Progenitor cell of endocrine pancreas (in vitro differentiated cells): ENCODE measurements at places on chromosomes 2 and 18.
A peak's percentile ranks its signal among the peaks of the same experiment; 100 is the strongest.

- H3K27me3 ChIP-seq: no peaks in the 10 kb centered on the region
- no peaks in the 10 kb centered on the region for H3K36me3 ChIP-seq
- DNase-seq: no peak
- no peak overlapping the region for H3K4me3 ChIP-seq
- H3K27ac ChIP-seq: no peak overlapping the region
Measured at GRCh38 chr2:136185981-136186776, 68.2 kb upstream of the CXCR4 start.

DNA sequence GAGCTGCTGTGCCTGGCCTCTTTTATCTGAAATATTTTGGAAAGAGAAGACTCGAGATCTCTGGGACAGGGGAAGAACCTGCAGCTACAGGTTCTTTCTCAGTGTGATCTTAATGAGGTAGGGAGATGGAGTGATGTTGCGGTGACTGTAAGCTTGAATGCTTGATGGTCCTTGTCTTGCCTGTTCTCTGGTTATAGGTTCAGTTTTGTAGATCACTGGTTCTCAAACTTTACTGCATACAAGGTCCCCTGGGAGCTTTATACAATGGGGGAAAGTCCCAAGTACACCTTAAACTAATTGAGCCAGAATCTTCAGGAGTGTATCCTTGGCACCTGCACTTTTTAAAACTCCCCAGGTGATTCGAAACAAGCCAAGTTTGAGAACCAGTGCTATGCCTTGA, 136.7 kb upstream of the CXCR4 start:
- H3K4me1 ChIP-seq: no peaks in the 10 kb centered on the region
- H3K4me3 ChIP-seq: no peak overlapping the region
- no peak overlapping the region for H3K27ac ChIP-seq
- DNase-seq: no peak
- H3K36me3 ChIP-seq: no peaks in the 10 kb centered on the region
- peaks cover 9% of the 10 kb centered on the region for H3K27me3 ChIP-seq

DNA sequence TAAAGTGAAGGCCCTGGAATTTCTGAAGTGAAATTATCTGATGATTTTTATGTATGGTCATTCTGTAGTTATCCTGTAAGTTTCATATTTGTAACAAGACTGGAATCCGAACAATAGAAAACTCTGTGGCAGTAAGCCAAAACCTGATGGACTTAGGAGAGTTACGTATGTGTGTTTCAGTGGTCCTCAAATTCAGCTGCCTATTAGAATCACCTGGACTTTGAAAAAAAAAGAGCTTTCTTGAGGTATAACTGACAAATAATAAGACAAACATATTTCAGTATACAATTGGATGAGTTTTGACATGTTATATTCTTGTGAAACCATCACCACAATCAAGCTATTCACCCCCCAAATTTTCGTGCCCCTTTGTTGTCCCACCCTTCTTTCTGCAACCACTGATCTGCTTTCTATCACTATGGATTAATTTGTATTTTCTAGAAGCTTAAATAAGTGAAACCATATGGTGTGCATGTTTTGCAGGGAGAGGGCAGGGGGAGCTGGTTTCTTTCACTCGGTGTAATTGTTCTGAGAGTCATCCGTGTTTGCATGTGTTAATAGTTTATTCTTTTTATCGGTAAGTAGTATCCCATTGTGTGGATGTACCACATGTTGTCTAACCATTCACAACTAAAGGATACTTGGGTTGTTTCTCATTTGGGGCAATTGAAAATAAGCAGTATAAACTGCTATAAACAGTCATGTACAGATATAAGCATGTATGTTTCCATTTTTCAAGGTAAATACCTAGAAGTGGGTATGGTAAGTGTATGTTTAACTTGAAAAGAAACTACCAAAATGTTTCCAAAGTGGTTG, 50.2 kb upstream of the EML4 start:
- no peaks in the 10 kb centered on the region for H3K36me3 ChIP-seq
- no peak overlapping the region for H3K27ac ChIP-seq
- peaks cover 4% of the 10 kb centered on the region for H3K27me3 ChIP-seq
- H3K4me3 ChIP-seq: no peak overlapping the region
- DNase-seq: no peak

- H3K4me3 ChIP-seq: no peak overlapping the region
- H3K4me1 ChIP-seq: peaks cover 1% of the 10 kb centered on the region
- H3K27ac ChIP-seq: no peak overlapping the region
- DNase-seq: no peak
Measured at GRCh38 chr2:134029418-134029817, 224.5 kb upstream of the MGAT5 start.

DNA sequence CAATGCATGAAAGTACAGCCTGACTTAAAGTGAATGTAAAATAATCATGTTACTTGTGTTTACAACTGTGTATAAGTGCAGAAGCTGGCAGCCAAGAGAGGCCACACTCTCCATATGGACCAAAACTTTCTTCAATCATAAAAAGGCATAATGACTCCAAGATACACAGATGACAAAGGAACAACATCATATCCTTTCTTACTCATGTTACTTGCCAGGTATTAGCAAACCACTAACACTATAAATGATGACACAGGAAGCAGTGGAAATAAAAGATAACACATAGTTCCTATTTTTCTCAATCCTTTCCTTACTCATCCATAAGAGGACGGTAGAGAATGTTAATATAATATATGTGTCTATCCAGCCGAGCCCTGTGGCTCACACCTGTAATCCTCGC, 400.0 kb upstream of the CDH2 start:
- no peaks in the 10 kb centered on the region for H3K27me3 ChIP-seq
- no peak overlapping the region for H3K4me3 ChIP-seq
- H3K4me1 ChIP-seq: peaks cover 2% of the 10 kb centered on the region

DNA sequence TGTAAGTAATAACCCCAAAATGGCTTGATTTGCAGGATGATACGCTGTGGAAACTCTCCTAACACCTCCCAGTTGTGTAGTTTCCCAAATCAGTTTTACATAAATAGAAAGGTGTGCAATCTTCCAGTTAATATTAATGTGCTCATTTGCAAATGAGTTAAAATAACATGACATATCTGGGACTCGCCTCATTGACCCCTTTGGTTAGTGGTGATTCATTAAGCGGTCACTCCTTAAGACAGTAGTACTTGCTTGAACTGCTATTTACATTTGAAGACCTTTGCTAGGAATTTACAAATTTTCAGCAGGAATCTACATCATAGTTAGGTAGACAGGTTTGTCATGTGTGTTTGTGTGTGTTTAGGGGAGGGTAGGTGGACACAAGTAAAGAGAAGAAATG, 1367.7 kb upstream of the CELF4 start:
- no peaks in the 10 kb centered on the region for H3K27me3 ChIP-seq
- H3K4me3 ChIP-seq: no peak overlapping the region
- no peaks in the 10 kb centered on the region for H3K4me1 ChIP-seq
- DNase-seq: no peak

- no peak overlapping the region for H3K27ac ChIP-seq
- no peaks in the 10 kb centered on the region for H3K27me3 ChIP-seq
- DNase-seq: peak; percentile 65
Measured at GRCh38 chr2:26330114-26330549, 15.8 kb upstream of the SELENOI start.

DNA sequence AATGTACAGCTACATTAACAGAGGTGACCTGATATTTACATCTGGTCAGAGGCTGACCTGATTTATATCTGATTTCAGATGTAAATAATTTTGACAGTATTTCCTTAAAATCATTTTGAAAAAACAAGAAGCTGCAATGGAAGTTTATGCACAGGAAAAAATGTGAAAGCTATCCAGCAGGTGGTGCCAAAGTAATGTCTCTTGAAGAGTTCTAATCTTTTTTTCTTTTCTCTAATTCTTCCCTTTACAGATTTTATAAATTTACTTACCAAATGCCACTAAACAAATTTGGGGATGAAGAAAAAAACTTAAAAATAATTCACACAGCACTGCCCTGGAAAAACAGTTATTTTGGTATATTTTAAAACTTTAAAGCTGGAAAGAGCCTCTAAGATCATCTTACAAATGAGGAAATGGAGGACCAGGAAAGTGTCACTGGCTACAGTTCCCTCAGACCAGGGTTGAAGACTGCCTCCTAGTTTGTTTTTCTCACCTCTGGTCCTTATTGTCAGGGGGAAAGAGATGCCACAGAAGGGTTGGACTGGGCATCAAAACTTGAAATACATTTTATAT, 16.4 kb upstream of the FBLN7 start:
- no peak overlapping the region for H3K4me3 ChIP-seq

DNA sequence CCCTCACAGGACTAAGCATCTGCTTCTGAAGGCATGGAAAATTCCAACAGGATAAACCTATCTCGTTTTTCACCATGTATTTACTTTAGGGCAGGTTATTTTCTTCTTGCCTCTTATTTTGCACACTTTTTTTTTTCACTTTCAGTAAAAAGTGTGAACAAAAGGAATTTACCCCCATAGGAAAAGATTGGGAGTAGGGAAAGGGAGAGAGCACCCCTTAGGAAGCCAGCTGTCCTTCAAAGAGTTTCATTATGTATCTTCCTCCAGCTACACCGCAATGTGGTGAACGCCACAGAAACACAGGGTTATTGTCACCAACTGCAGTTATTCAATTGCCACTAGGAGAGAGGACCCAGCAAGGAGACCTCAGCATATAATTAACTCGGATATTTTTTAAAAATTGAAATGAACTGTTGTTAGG, 286.2 kb upstream of the VRK2 start:
- H3K4me1 ChIP-seq: peaks cover 4% of the 10 kb centered on the region
- H3K4me3 ChIP-seq: peak overlapping the region; percentile 55
- H3K36me3 ChIP-seq: no peaks in the 10 kb centered on the region
- DNase-seq: no peak
- H3K27ac ChIP-seq: no peak overlapping the region

GRCh38 chr2:48845684-48846083, 90.2 kb upstream of the LHCGR start:
- H3K4me3 ChIP-seq: no peak overlapping the region
- no peak overlapping the region for H3K27ac ChIP-seq
- H3K27me3 ChIP-seq: no peaks in the 10 kb centered on the region

GRCh38 chr2:225494100-225494459, 94.6 kb downstream of the NYAP2 start:
- peaks cover 7% of the 10 kb centered on the region for H3K27me3 ChIP-seq
- no peak overlapping the region for H3K27ac ChIP-seq
- no peak for DNase-seq
- H3K4me3 ChIP-seq: no peak overlapping the region
- H3K4me1 ChIP-seq: no peaks in the 10 kb centered on the region

GRCh38 chr2:216318521-216318874, 53.8 kb downstream of the MARCHF4 start:
- H3K27ac ChIP-seq: no peak overlapping the region
- DNase-seq: no peak
- H3K36me3 ChIP-seq: no peaks in the 10 kb centered on the region
- H3K4me3 ChIP-seq: no peak overlapping the region
- peaks cover 41% of the 10 kb centered on the region for H3K27me3 ChIP-seq

GRCh38 chr2:241103176-241103595, 1.1 kb upstream of the MTERF4 start:
- DNase-seq: no peak
- peak overlapping the region; percentile 99 for H3K27ac ChIP-seq
- H3K4me1 ChIP-seq: peaks cover 7% of the 10 kb centered on the region
- peaks cover 7% of the 10 kb centered on the region for H3K36me3 ChIP-seq
